NCI-H1092 treated with DMSO at 0.1 percent for 48 hours (cell line): ENCODE measurements at places on chromosomes 2 and 18.

- no peak for DNase-seq
Measured at GRCh38 chr2:205936446-205936845, 149.5 kb downstream of the INO80D start.

DNA sequence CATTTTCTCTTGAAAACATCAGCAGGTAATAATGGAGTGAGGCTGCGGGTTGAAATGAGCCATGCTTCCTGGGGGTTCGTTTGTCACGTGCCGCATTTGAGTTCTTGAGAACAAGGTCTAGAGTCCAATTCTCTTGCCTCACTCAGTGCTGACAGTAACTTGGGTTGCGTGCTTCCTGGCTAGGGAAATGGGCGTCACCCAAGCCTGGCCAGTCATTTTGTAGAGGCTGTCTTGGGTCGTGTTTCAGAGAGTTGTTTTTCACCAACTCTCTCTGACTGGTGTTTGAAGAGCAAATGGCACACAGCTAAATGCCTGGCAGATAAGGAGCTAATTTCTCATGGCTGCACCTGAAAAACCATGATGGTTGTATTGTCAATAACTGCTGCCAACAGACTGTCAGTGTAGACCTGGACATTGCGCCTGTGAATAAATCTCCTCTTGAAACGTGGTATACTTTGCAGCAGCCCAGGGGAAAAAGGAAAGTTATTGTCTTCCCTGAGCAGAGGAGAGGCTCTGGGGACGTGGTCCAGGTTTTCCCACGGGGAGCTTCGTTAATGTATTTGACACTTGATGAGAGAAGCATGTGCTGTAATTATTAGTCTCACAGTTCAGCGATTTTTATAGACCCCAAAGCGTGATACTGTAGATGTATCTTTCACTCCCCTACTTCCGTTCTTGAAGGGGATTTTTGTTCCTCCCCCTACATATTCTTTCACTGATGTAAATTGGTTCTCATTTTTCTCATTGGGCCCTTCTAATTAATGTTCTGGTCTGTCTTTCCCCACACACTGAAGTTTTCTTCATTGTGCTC lies 196.0 kb downstream of the FHOD3 start:
- DNase-seq = peak; percentile 34

DNA sequence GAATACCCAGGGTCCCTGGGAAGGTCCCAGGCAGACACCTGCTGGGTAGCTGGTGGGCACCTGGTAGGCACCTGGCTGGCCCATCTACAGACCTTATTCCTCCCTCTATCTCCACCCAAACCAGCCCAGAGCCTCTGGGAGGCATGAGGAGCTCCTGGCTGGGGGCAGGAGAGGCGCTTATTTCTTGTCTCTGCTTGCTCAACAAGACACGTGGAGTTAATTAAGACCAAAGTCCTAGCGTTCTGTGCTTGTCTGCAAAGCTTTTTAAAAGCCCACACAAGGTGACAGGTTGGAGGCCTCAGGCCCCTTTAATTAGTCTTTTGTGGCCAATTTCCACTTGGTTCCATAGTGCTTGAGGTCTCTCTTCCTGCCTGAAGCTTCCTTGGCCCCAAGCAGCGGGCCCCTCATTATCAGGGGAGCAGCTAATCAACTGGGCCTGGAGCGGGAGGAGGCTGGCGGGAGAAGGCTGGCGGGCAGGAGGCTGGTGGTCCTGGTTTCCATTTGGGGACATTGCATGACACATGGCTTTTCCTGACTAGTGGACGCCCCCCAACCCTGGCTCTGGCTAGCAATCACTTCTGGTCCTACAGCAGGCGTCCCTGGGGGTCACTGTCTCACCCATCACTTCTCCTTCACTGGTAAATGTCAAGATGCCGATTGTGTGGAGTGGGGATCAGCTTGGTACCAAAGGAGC lies 65.4 kb upstream of the HDAC4 start:
- DNase-seq = no peak

DNA sequence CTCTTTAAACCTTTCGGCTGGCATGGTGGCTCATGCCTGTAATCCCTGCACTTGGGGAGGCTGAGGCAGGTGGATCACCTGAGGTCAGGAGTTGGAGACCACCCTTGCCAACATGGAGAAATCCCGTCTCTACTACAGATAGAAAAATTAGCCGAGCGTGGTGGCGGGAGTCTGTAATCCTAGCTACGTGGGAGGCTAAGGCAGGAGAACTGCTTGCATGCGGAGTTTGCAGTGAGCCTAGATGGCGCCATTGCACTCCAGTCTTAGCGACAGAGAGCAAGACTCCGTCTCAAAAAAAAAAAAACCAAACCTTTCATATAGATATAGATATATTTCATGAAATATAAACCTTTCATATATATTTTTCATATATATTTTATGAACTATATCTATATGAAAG lies 864.7 kb downstream of the TRIB2 start:
- no peak for DNase-seq

DNA sequence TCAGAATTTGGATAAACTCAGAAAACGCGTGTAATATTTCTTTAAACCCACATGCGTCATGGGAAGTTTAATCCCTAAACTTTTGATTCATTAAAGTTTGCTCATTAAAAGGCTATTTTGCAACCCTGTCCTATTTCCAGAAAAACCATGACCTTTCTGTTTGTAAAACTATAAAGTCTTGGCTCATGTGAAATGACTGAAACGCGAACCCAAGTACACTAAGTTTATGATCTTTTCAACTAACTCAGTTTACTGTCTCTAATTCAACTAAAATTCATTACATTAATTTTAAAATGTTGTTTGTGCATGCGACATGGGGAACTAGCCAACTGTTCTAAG lies 3.9 kb upstream of the RPL31 start:
- DNase-seq = no peak

DNA sequence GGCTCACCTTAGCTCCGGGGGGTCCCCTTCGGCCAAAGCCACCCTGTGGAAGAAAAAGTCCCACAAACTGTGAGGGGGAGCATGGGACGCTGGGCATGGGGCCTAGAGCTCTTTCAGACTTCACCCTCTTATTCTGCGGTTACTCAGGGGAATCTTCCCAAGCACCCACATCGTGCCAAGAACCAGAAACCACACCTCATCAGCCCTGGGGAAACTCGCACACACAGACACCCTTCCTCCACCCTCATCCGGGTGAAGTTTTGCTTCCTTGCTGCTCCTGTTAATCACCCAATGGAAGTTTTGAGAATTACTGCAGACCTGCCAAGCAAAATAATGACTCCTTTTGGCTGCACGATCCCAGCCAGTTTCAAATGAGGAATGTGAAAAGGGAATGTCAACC lies 59.1 kb downstream of the COL6A3 start:
- no peak for DNase-seq

DNA sequence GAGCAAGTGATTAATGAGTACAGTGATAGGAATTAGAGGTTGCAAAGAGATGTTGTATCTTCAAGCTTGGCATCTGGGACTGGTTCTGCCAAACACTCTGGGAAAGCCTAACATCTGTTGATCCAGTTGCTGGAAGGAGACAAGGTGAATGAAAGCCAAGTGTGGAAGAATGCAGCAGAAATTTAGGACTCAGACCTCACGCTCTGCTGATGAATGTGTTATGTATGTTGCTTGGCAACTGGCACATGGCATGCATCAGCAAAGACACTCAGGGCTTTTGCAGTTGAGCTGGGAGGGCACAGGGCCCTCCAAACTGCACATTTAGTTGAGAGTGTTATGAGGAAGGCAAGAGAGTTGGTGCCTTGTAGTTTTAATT lies 105.5 kb downstream of the COLEC12 start:
- DNase-seq = no peak

GRCh38 chr2:136049991-136050920 lies 64.8 kb upstream of the DARS1 start:
- DNase-seq = no peak

DNA sequence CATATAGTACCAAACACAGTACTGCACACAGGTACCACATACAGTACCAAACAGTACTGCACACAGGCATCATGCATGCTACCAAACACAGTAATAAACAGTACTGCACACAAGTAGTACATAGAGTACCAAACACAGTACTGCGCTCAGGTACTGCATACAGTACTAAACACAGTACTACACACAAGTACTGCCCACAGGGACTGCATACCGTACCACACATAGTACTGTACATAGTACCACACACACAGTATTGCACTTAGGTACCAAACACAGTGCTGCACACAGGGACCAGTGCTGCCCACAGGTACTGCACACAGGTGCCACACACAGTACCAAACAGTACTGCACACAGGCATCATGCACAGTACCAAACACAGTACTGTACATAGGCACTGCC lies 74.9 kb downstream of the ZNF236 start:
- no peak for DNase-seq

DNA sequence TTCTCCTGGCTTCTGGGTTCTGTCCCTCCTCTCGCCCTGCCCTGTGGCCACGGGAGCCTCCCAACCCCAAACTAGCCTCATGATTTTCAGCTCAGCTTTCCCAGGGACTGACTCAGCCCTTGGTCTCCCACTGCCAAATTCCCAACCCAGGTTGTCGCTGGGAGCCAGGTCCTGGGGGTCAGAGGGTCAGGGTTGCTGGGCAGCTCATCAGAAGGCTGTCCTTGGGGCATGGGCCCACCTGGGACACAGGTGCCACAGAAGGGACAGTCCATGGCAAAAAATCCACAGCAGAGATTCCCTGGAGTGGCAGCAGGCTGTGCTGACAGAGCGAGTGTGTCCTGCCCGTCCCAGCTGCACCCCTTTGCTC lies 180.4 kb downstream of the TWIST2 start:
- DNase-seq = no peak

GRCh38 chr2:141341444-141341843 lies 789.4 kb downstream of the LRP1B start:
- DNase-seq = no peak

- DNase-seq = no peak
Measured at GRCh38 chr2:168708080-168708479, 94.4 kb upstream of the NOSTRIN start.

DNA sequence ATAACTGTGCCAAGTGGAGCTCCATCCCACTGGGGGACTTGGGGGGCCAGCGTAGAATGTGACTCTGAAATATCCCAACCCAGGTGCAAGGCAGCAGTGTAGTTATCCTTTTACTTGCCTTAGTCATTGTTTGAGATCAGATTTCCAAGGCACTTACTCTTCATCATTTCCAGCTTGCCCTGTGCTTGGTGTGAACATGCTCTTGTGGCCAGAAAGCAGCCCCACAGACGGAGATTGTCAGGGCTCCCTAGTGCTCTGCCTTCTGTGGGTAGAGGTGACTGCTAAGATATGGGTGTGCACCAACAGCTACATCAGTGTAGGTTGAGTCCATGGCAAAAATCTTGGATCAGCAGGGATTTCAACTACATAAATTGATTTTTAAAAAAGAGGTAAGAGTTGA lies 2010.0 kb upstream of the PIK3C3 start:
- no peak for DNase-seq

DNA sequence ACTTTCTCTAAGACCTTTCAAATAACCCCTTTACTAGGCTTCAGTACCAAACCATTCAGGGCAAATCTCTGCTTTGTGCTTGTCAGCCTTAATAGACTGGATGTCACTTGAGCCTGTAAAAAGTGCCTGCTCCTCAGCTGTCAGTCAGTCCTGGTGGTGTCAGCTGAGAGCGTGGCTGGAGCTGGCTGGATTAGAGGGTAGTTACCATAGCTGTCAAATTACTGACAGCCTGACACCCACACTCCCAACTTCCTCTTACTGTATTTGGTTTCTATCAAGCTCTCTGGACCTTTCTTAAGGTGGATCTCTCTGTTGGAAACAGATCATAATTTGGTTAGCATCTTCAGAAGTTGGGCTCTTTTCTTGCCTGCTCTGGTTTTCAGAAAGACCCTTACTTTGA lies 371.4 kb upstream of the ATP5MC3 start:
- no peak for DNase-seq

DNA sequence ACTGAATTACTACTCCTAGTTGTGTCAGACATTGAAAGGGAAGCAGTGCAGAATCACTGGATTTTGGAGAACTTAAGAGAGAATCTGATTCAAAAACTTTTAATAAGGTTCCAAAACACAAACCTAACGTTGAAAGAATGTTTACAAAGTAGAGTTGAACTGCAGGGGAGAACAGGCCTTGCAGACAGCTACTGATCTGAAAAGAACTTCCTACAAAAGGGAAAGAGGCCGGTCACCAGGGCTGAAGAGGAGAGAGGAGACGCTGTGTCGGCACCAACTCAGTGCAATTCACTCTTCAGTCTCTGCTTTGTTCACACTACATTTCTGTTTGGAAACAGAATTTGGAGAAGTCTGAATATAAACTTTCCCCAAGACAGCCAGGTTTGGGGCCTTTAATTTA lies 124.0 kb downstream of the GAREM1 start:
- no peak for DNase-seq

DNA sequence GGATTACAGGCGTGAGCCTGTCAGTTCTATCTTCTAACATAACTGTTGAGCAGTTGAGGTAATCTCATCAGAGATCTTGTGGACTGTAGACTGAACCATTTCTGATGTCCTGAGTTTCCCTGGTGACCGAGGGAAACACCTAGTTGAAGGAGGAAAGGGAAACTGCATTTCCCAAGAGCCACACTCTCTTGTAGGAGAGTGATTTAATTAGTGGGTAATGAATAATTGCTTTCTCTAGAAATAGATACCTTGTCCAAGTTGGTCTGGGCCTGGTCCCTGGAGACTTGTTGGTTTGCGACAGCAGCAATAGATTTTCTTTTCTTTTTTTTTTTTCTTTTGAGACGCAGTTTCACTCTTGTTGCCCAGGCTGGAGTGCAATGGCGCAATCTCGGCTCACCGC lies 7.4 kb downstream of the TTLL4 start:
- DNase-seq = no peak

- no peak for DNase-seq
Measured at GRCh38 chr2:116450990-116451389, 1363.5 kb upstream of the DDX18 start.

DNA sequence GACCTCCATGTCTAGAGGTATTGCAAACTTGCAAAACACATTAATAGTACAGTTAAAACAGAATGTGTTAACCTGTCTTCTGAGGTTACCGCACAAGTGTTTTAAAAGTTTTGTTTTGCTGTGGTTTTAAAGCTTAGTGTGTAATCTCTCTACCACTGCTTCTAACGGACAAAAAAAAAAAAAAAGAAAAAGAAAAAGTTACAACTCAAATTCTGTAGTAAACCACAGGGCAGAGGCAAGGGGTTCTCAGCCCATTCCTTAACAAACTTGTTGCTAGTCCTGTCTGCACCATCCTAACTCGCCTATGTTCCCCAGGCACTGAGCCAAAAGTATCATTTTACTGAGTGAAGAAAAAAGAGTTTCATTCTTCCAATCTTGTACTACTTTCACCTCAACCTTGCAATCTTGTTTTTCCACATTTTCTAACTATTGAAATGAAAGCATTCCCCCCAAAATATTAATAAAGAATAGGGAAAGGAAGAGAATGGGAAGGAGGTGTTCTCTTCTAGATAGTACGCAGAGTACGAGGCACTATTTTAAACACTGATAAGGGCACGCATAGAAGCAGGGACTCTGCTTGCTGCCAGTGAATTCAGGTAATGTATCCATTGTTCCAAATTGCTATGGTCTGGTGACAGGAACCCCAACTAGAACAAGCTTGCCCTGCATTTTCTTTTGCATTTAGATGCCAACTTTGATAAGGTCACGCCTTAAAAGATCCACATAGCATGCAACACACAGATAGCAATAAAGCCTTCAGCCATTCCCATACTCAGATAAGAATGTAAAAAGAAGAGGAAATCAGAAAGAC lies 47.1 kb downstream of the IKZF2 start:
- DNase-seq = no peak

GRCh38 chr2:54767921-54768320 lies 44.5 kb downstream of the EML6 start:
- DNase-seq = no peak
